ENCODE measurements at places on chromosomes 11 and 22.
A peak's percentile ranks its signal among the peaks of the same experiment; 100 is the strongest.

DNA sequence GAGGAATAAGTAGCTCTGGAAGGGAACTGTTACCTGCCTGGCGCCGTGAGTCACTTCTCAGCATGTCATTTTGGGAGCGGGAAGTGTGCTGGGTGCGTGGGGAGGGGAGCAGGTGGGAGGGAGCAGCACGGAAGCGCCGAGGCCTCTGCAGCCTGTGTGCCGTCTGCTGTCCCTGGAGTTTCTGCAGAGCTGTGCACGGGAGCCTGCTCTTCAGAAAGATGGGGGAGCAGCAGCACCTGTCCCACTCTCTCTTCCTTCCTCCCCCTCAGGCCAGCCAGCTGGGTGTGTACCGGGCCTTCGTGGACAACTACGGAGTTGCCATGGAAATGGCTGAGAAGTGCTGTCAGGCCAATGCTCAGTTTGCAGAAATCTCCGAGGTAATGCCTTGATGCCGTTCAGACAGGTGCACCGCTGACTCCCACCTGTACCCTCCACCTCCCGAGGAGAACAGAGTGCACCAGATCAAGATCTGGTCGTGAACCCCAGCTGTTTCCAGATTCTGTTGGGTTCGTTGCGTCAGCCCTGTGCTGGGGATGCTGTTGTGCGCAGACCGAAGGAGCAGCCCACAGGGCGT is 87.9 kb downstream of the BCR start:
- DNase-seq = no peak

DNA sequence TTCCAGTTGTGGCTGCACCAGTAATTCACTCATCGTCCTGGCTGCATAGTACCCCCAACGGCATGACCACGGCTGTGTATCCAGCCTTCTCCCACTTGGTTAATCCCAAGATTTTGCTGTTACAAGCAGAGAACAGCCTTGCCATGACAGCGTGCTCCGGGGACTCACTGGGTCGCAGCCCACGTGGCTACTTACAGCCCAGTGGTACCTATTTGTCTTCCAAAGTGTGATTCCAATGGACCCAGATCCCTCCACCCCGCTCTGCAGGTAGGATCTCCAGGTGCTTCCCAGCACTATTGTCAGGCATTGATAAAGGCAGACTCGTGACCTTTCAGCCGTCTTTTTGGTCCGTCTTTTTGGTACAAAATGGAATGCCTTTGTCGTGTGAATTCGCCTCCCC is 119.0 kb upstream of the FGF3 start:
- no peak for DNase-seq

GRCh38 chr11:70733327-70734325 is 335.3 kb downstream of the CTTN start:
- no peak for DNase-seq

DNA sequence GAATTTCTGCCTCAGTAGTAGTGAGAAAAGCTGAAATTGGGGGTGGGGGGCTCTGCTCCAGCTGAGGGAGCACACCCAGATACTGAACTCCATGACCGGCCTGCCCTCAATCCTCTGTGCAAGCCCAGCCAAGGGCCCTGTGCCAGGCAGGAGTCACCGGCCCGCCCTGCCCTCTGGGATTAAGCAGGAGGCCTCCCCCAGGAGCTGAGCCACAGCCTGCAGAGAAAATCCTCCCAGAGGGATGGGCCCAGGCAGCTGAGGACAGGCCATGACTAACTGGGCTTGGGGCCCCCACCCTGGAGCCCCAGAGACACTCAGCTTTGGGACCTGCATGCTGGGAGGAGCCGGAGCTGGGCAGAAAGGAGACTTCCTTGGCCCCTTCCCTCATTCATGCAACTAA is 48.8 kb downstream of the MN1 start:
- DNase-seq = no peak

GRCh38 chr11:17161515-17161914 is 46.3 kb downstream of the PIK3C2A start:
- DNase-seq = no peak

- no peak for DNase-seq
These were observed 41.6 kb downstream of the F2 start for GRCh38 chr11:46760429-46761128.

GRCh38 chr11:72045849-72046248 is 34.5 kb downstream of the NUMA1 start:
- no peak for DNase-seq

DNA sequence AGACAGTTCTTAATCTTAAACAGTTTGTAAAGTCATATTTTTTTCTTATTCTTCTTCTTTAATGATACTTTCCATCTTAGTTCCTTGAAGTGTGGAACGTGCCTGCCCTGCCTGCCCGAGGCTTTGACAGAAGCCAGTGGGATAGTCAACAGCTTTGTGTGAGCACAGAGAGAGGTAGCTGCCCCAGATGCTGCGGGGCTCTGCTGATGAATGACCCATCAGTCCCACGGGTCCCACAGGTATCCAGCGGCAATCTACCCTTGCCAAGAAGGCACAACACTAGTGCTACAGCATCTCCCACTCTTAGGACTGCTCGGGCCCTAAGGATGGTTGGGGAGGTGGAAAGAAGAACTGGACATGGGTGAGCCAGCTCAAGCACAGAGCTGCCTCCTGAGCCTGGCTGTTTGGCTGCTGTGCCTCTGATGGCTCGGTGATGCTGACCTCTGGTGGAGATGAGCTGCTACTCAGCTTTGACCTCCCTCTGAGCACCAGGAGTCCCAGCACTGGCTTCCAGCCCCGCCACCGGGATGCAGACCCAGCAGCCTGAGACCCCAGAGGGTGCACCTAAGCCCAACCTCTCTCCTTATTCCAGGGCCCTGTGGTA is 11.8 kb upstream of the APLNR start:
- DNase-seq = peak; percentile 56

DNA sequence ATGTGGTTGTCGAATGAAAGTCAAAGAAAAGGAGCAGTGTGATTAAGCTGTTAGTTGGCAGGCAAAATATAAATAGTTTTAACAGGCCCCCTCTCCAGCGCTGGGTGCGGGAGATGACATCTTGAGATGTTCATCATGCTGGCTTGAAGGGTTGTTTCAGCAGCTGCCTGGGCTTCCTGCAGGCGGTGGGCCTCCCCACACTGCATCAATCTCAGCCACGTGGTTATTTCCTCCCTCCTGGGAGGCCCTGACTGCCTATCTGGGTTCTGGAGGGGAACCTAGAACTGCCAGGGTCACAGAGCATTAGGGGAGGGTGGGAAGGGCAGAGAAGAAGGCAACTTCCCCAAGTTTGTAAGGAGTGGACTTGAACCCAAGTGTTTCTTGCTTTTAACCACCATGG is 173.3 kb upstream of the SYT13 start:
- DNase-seq = no peak

DNA sequence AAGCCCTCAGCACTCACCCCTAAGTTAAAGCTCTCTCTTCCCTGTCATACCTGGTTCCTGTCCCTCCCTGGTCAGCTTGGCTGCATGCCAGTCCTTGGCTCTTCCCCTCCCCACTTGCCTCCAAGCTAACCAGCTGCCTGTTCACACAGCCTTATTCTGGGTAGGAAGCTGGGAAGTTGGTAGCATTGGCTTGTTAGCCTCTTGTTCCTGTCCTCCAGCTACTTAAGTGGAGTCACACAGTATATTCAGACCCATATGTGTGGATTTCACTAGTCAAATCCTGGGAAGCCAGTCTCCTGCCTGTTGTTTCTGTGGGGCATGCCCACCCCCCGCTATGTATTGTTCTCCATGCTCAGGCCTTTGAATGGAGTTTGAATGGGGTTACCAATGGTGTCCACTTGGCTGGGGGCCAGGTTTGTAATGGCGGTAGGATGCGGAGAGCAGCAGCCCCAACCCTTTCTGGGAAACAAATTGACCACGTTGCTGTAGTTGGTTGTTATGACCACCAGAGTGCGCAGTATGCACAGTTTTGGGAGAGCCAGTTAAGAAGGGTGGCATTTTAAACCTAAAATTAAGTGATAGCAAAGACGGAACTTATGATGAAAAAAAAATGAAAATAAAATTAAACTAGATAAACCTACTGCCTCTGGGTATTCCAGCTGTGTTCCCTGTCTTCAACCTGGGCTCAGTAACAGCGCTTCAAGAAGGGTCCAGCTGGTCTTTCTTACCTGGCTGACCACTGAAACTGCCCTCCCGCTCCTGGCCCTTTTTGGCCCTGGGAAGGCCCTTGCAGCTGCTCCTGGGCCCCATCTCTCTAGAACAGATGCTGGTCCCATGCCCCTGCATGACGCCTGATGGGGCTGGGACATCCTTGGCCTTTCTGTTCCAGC is 10.7 kb upstream of the RPS3 start:
- DNase-seq = peak; percentile 55

GRCh38 chr11:112877581-112877980 is 83.6 kb upstream of the NCAM1 start:
- no peak for DNase-seq

DNA sequence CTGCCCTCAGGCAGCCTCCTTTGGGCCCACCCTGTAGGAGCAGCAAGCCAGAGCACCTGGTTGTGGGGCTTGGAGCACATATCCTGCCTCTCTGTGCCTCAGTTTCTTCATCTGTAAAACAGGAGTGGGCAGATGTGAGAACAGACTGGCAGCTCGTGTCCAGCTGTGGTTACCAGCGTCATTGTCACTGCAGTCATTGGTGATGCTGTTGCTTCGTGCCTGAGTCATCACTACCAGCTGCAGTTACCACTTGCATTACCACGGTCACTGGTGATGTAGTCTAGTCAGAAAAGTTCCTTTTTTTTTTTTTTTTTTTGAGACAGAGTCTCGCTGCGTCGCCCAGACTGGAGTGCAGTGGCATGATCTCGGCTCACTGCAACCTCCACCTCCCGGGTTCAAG is 20.4 kb downstream of the RSPH14 start:
- no peak for DNase-seq

DNA sequence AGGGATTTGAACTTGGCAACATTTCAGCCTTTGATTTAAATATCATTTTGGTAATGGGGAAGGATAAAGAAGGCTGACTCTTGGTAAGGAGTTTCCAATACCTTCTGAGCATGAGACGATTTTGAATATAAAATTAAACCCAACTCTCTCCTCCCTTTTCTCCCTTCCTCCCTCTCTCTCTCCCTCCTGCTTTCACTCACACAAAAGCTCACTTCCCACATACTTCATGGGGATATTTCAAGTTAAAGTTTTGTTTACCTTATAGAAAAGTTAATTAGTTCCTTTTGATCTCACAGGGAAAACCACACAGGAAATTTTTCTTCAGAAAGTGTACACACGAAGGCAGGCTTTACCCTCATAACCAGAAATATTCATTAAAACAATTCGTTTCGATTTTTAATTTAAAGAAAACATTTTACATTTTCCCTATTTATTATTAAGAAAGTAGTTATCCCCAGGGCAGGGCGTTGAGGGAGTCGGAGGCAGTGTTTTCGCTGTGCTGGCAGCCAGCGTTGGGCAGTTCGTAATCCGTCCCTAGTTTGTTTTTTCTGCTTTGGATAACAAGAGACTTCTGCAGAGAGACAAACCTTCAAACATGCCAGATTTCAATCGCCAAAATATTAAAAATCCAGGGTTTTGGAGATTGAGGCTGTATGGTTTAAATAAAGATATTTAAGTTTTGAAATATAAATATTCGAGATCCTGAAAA is 25.3 kb upstream of the ALX4 start:
- no peak for DNase-seq

- DNase-seq = no peak
These were observed 1343.7 kb downstream of the BRD1 start for GRCh38 chr22:48483764-48484528.

GRCh38 chr22:26068571-26068970 is 100.7 kb upstream of the SEZ6L start:
- no peak for DNase-seq

DNA sequence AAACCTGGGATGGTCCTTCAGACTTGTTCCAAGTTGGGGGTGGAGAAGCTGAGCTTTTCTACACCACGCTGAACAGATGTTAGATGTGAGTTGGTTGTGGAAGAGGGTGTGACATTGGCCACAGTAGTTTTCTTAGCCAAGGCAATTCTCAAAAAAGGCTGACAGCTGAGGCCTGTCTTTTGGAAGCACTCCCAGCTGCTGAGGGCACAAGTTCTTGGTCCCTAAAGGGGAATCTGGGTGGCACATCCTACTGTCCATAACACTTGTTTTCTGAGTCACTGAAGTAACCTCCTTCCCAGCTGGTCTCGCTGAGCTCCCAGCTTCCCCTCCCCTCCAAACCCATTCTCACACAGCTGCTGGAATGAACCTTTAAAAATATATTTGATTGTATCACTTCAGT is 375.7 kb upstream of the KIRREL3 start:
- DNase-seq = no peak

DNA sequence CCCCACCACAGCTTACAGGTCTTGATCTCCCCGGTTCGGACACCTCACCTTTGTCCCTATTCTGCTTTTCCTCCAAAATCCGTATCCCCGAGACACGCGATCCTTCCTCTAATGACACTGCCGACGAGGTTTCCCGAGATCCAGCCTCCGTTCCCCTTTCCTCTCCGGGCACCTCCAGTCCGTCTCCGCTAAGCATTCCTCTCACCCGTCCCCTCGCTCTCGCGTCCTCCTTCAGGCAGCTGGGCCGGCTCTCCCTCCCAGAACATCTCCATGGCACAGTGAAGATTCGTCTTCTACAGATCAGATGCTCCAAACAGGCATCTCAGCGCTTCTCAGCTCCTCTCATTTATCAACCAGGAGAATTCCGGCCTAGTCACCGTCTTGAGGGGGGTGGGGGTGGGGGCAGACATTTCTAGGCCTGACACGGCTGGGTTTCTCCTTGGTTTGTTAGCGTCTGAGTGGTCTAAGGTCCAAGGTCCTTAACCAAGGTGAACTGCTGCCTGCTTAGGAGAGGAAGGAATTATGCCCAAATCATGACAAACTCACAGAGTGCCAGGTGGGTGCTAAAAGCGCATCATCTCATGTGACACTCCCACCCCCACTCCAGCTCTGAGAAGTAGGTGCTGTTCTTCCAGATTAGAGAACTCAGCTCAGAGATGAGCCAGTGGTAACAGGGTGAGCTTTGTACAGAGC is at the start of gene SPTBN2:
SPTBN2 (minus strand) TSS at position 524 of the 693 bp plus-strand sequence. CDS start 7,976 bp downstream, outside the sequence.
- DNase-seq = no peak

DNA sequence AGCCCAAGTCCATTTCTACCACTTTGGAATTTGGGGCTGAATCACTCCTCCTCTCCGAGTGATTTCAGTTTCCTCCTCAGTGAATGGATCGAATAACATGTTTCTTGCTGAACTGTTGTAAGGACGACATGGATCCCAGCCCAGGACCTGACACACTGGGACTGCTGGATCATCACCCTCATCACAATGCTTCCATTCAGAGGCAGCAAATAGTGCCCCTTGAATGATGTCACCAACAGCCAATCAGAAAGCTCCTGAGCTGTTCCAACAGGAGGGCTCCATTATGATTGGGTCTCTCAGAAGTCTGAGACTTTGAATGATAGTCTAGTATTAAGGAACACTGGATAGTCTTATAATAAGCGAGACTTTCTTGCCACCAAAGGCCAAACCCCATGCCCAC is 158.9 kb downstream of the MYO18B start:
- no peak for DNase-seq

Measured in SJSA1 (cell line).